ENCODE measurements at places on chromosomes 12 and 14. TPM values are rescaled to one million over a fixed set of nuclear protein-coding genes. Genes with fewer than 3 reads are reported as not detected.

GRCh38 chr12:41983856-41984255 lies 160.8 kb downstream of the GXYLT1 start:
- H3K27ac ChIP-seq, result no peak overlapping the region
- H3K36me3 ChIP-seq, result no peaks in the 10 kb centered on the region
- no peaks in the 10 kb centered on the region for H3K27me3 ChIP-seq
- no peak for DNase-seq
- H3K4me3 ChIP-seq, result no peak overlapping the region

DNA sequence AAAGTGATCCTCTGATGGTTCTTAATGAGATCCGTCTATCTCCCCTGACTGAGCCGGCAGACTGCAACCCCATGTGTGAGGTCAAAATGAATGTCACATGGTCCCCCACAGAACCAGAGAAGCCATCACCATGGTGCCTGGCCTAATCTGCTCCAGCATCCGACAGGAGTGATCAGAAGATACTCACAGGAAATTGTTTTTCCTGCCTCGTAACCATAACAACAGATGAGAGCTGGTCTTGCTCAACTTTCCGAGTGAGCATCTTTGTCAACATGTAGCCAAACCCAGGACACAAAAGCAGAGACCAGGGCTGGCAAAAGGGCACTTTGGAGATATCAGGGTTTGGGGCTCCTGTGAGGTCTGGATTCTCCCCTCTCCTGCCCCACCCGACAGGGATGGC lies 72.1 kb upstream of the C14orf180 start:
- H3K27ac ChIP-seq, result no peak overlapping the region
- H3K36me3 ChIP-seq, result no peaks in the 10 kb centered on the region
- H3K27me3 ChIP-seq, result no peaks in the 10 kb centered on the region
- H3K4me3 ChIP-seq, result no peak overlapping the region
- DNase-seq, result no peak

DNA sequence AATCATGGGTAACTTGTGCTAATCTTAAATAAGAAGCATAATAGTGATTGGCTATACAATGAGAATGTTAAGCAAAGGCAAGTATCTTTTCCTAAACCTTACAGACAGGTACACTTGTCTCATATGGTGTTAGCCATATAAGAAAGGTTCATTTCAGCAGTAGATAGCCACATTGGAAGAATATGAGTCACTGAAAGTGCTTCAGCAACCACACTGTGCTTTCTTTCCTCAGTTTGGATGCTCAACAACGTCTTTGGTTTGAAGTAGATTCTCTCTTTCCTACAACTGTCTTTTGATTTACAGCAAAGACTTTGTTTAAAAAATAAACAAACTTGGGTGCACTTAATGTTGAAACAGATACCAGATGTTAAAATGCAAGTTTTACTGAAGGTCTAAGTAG lies 8.9 kb downstream of the DDHD1 start:
- peaks cover 16% of the 10 kb centered on the region for H3K4me1 ChIP-seq
- H3K27me3 ChIP-seq, result no peaks in the 10 kb centered on the region
- no peaks in the 10 kb centered on the region for H3K36me3 ChIP-seq
- no peak for DNase-seq
- no peak overlapping the region for H3K27ac ChIP-seq

DNA sequence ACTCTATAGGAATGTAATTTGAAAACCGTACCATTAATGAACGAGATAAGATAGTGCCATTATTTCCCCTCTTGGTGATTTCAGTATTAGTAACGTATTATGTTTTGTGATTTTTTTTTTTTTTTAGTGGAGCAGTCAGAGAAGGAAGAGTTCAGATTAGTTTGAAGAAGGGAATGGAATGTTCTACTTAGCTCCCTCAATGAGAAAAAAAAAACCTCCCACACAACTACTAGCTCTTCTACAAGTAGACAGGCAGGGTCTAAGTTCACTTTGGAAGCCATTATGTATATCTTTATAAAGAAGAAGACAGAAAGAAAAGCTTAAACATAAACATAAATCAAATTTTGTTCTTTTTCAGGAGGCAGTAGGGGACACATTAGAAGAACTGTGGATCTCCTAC lies 27.3 kb downstream of the PNMA1 start:
- DNase-seq, result no peak
- no peak overlapping the region for H3K27ac ChIP-seq
- no peaks in the 10 kb centered on the region for H3K4me1 ChIP-seq
- no peaks in the 10 kb centered on the region for H3K36me3 ChIP-seq
- no peak overlapping the region for H3K4me3 ChIP-seq

DNA sequence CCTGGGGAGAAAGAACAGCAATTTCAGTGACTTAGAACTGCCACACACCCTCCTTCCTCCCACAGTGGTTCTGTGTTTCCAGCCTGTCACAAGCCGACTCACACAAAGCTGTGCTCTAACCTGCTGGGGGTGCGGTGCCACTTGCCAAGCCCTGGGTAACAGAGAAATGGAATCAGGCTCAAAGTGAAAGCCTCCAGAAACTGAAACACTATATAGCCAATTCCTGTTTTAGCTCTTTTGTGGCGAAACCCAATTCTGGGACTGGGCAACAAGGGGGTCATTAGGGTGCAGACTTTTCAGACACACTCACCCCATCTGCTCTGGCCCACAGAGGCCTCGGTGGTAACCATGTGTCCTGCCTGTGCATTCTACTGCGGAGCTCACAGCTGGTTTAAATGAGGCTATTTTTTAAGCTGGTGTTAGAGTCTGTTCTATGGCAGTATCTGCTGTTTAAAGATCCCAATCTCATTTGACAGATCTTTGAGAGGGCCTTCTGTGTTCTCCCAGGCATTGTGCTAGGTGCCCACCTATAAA lies 15.2 kb upstream of the ACTR6 start:
- DNase-seq, result no peak
- no peak overlapping the region for H3K4me3 ChIP-seq
- no peak overlapping the region for H3K27ac ChIP-seq
- H3K4me1 ChIP-seq, result no peaks in the 10 kb centered on the region

DNA sequence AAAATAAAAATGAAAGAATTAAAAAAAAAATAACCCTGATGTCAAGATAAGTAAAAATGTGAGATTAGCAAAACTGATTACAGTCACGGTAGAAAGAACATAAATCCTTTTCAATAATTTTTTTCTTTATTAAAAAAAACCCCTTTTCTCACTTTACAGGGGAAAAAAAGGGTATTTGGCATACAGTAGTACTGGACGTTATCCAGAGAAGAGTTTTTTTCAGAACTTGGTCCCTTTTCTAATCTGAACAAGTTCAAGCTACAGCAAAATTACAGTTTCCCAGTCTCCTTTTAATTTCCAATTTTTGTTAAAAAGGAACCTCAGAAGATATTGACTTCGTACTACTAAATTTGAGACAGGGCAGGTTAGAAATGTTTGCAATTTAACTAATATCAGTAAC lies 134.7 kb upstream of the DCN start:
- H3K4me3 ChIP-seq, result no peak overlapping the region
- H3K27me3 ChIP-seq, result no peaks in the 10 kb centered on the region
- no peak overlapping the region for H3K27ac ChIP-seq
- no peaks in the 10 kb centered on the region for H3K4me1 ChIP-seq
- no peaks in the 10 kb centered on the region for H3K36me3 ChIP-seq

GRCh38 chr14:54659365-54659764 lies 92.4 kb downstream of the SAMD4A start:
- no peaks in the 10 kb centered on the region for H3K4me1 ChIP-seq
- H3K27me3 ChIP-seq, result no peaks in the 10 kb centered on the region
- no peak overlapping the region for H3K27ac ChIP-seq

DNA sequence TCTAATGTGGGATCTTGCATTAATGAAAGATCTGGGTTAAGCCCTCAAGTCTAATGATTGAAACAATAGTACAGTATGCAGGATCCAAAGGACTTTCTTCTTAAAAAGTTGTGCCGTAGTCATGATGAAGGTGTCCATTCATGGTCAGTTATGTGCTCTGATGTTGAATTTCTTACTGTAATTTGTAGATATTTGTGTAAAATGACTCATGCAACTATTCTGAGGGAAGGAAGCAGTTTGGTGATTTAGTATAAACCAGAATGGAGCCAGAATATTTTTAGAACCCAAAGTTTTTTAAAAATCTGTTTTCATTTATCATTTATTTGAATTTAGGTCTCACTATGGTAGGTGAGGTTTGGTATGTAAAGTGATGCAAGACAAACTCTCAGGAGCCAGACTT lies 151.2 kb downstream of the AKAP6 start:
- H3K27ac ChIP-seq, result no peak overlapping the region
- no peak overlapping the region for H3K4me3 ChIP-seq
- H3K4me1 ChIP-seq, result no peaks in the 10 kb centered on the region
- no peaks in the 10 kb centered on the region for H3K27me3 ChIP-seq

The KRT84 gene
- not detected for polyA plus RNA-seq

The DNAI7 gene
- 0.48 TPM for polyA plus RNA-seq

The MYL6 gene
- polyA plus RNA-seq, result 2,144 TPM

The TAS2R8 gene
- polyA plus RNA-seq, result not detected

The DPY19L2 gene
- polyA plus RNA-seq, result not detected
